GM12891 (cell line): ENCODE measurements at places on chromosomes 16 and 17.

- no peak for DNase-seq
These were observed 963 bp upstream of the METTL22 start for GRCh38 chr16:8620535-8620934.

- DNase-seq = no peak
These were observed 6.3 kb upstream of the RNF227 start for GRCh38 chr17:7922269-7922844.

- peak; percentile 11 for DNase-seq
These were observed 1.0 kb downstream of the WSB1 start for GRCh38 chr17:27294689-27295630.

DNA sequence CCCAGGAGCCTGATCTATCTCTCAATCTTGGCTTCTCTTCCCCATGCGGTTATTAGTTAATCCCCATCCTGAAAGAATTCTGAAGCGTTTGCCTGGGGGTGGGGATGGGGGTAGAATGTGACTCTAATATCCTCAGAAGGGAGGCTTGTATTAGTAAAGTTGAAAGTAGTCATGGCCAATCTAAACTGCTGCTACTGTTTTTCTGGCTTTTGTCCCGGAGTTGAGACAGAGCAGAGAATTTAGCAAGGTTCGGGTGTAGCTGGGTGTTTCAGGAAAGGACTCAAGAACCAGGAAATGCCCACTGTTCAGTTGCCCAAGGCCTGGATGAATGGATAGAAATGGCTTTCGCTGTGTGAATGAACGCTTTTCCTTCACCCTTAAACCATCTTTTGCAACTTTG is 17.6 kb upstream of the ITGAM start:
- DNase-seq = no peak

GRCh38 chr17:80096561-80097021 is 4.8 kb upstream of the GAA start:
- DNase-seq = no peak

DNA sequence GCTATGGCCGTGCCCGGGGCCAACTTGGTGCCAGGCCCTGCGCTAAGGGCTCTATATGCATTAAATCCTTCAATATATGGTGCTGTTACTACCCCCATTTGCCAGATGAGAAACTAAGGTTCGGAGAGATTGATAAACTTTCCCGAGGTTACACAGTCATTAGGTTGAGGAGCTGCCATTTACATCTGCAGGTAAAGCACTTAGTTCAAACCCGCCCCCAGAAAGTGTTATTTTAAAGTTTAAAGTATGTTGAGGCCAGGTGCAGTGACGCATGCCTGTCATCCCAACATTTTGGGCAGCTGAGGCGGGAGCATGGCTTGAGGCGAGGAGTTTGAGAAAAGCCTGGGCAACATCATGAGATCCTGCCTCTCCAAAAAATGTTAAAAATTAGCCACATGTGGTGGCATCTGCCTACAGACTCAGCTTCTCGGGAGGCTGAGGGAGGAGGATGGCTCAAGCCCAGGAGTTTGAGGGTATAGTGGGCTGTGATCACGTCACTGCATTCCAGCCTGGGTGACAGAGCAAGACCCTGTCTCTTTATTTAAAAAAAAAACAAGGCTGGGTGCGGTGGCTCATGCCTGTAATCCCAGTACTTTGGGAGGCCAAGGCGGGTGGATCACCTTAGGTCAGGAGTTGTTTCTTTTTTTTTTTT is 264.7 kb downstream of the PARN start:
- DNase-seq = no peak

DNA sequence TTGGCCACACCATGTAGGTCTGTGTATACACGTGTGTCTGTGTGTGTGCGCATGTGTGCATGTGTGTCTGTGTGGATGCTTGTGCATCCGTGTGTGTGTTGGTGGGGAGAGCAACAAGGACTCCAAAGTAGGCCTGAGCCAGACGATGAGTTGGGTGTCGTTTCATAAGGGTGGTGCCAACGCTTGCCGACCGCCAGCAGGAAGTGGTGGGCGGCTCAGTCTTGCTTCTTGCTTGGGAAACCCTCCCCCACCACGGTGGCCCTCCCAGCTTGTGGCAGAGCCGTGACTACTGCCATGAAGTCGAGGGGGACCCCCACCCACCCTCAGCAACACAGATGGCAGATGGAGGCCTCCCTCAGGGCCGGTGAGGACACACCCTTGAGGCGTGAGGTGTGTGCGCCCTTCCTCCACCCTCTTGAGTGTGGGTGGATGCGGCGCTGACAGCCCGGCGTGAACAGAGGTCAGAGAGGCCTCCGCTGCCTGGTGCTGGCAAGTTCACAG is 17.5 kb downstream of the SBK1 start:
- DNase-seq = no peak
